ENCODE measurements at places on chromosomes 7 and 10. TPM values are rescaled to one million over a fixed set of nuclear protein-coding genes. Genes with fewer than 3 reads are reported as not detected.

GRCh38 chr10:7786430-7786829, 1.4 kb downstream of the KIN start:
- DNase-seq = no peak

The SEC61A2 gene
- 5.1 TPM for total RNA-seq

GRCh38 chr10:127265288-127265687, 68.9 kb upstream of the INSYN2A start:
- no peak for DNase-seq

DNA sequence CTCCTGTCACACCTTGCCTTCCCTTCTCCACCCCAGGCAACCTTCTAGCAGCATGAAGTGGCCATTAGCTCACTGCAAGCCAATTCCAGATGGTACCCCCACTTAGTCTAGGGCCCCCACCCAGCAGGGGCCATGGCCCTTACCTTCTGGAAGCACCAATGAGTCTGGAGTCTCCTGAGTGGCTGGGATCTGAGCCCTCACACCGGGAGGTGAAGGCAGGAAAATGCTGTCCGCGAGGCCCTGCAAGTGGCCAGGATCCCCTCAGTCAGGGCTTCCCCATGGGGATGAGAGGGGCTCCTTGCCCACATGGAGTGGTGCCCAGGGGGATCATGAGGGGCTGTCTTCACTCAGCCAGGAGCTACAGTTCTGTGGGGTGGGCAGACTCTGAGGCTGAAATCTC, 4.6 kb downstream of the AQP1 start:
- no peak for DNase-seq

- no peak for DNase-seq
Observed at GRCh38 chr7:151447312-151447711, 7.4 kb upstream of the CRYGN start.

GRCh38 chr10:6269953-6270867, 67.5 kb downstream of the PFKFB3 start:
- DNase-seq = peak; percentile 36

The HOXA2 gene
- not detected for total RNA-seq

The CD36 gene
- total RNA-seq = 1.2 TPM

DNA sequence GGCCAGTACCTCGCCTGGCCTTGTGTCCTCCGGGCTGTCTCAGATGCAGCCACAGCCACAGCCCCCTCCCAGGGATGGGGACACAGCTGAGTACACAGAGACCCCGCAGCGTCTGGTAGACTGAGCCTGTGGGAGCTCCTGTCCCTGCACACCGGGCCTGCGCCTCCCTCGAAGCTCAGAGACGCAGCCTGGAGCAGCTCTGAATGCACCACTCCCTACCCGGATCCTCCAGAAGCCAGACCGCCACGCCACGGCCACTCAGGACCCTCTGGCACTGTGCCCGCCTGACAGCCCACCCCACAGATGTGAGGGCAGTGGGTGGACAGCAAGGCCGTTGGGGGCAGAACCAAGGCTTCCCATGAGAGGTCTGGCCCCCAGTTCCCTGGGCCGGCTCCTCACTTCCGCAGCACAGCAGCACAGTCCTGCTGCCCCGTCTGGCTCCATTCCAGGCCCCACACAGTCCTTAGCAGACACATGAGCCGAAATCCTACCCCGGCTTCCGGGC, 40.8 kb downstream of the PAPOLB start:
- no peak for DNase-seq

The MEIG1 gene
- total RNA-seq = 1.2 TPM

All from H4 (cell line).